ENCODE measurements at places on chromosomes 11 and 22.
A peak's percentile ranks its signal among the peaks of the same experiment; 100 is the strongest.

DNA sequence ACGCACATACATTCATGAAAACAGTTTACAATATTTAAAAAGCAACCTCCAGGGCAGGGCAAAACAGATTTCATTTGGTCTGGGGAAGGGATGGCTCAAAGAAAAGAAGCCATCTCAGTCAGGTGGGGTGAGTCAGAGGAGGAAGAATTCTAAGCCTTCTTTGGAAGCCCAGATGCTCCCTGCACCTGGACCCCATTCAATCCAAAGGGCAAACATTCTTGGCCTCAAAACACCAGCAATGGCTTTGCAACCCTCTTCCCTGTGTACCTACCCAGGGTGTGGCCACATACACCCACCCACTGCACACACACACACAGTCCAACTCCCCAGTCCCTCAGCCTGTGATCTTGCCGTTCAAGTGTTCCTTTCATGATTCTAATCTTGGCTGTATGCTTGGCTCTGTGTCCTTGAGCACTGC is 2.0 kb downstream of the KCNE3 start:
- no peak for DNase-seq

GRCh38 chr11:77438487-77438886 is 35.4 kb downstream of the PAK1 start:
- DNase-seq = no peak

DNA sequence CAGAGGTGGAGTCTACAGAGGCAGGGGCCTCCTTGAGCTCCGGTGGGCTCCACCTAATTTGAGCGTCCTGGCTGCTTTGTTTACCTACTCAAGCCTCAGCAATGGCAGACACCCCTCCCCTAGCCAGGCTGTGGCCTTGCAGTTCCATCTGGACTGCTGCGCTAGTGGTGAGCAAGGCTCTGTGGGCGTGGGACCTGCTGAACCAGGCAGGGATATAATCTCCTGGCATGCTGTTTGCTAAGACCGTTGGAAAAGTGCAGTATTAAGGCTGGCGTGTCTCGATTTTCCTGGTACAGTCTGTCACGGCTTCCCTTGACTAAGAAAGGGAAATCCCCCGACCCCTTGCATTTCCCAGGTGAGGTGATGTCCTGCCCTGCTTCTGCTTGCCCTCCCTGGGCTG is 77.7 kb downstream of the GDPD4 start:
- no peak for DNase-seq

GRCh38 chr22:25564979-25565677 is 653 bp downstream of the GRK3 start:
- DNase-seq = no peak

DNA sequence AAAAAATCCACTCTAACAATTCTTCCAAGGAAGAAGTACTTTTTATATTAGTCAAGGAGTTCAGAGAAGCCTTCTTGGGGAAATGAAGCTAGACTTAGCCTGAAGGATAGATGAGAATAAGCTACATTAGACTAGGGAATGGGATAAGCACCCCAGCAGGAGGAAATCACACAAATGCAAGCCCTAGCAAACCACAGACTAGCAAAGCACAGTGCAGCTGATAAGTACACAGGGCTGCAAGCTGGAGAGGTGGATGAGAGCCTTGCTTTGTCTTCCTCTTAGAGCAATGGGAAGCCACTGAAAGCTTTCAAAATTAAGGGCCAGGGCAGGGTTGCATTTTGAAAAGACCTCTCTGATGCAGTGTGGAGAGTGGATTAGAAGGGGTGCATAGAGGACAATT is 946.2 kb downstream of the LRRC4C start:
- DNase-seq = no peak

GRCh38 chr22:47160141-47160541 is 397.7 kb downstream of the TBC1D22A start:
- no peak for DNase-seq

DNA sequence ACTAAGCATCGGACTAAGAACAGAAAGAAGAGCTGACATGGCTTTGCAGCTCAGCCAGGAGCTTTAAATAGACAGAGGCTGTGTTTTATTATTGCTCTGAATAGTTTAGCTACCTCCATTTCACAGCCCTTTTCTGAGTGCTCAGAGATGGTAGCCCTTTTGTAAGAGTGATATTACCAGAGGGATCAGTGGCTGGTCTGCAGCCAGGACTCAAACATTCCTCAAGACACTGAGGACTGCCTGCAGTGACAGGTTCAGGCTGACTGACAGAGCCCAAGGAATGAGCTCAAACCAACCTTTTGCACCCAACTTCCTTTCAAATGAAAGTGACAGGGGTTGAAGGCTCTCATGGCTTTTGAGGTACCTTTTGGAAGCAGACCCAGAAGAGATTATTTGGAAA is 189.0 kb downstream of the DDX10 start:
- DNase-seq = no peak

DNA sequence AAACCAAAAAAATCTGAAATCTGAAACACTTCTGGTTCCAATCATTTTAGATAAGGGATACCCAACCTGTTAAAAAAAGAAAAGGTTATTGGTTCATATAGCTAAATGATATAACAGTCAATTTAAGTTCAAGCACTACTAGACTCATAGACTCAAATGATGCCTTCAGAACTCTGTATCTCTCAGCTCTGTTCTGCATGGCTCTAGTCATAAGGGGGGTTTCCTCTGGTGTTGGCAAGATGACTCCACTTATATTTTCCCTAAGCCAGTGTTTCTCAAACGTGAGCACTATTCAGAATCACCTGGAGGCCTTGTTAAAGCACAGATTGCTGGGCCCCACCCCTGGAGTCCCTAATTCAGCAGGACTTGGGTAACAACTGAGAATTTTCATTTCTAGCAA is 11.5 kb upstream of the RRAS2 start:
- no peak for DNase-seq

GRCh38 chr22:37492428-37493344 is 6.5 kb upstream of the MFNG start:
- no peak for DNase-seq

DNA sequence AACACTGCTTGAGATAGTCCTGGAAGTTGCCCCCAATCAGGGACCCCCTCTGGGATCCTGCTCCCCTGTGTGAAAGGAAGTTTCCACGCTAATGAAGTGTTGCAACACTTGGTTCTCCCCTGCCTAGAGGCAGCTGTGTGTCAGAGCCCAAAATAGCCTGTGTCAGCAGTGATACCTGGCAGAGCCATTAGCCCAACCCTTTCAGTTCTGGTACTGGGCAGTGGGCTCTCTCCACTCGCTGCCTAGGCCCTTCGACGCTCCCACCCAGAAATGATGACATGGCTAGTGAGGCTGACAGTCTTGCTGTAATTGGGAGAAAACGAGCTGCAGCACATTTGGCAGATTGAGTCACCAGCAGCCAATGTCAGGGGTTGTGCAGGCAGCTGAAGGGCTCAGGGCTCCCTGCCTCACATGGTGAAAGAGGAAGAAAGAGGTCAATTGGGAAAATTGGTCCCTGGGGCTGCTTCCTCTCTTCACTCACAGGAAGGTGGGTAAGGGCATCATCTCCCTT is 1.4 kb upstream of the NXF1 start:
- no peak for DNase-seq

DNA sequence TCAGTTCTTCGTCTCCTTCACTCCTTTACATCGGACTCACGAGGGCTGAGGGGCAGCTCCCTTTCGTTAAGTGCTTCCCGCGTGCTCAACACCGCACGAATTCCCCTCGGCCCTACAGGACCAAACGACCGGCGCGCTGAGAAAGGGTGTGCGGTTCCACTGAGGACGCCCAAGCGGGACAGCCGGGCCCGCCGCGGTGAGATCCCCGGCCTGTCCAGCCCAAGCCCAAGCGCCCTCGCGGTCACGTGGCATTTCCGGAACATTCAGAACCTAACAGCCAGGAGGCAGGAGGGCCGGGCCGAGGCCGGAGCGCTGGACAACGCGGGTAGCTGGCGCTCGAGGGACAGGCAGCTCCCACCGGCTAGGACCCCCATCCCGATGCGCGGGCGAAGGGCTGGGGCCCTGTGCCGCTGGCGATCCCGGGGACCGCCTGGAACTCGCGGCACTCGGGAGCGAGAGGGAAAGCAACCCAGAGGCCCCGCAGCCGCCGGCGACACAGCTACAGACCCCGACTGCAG is 737 bp upstream of the STIP1 start:
- DNase-seq = peak; percentile 72

DNA sequence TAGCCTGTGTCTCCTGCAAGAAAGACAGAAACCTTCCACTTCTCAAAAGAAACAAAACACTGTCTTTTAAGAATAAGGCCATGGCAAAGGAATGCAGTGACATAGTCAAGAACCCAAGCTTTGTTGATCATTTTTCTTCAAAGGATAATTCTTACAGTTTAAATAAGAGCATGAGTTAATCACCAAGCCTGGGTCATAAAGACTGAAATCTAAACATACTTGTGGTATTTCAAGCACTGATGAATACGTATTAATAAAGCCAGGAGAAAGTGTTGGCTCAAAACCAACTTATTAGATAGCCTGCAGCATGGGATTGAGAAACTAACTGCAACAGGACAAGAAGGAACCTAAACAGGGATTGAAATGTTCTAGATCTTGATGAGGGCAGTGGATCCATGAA is 143.3 kb upstream of the MTNR1B start:
- DNase-seq = no peak

DNA sequence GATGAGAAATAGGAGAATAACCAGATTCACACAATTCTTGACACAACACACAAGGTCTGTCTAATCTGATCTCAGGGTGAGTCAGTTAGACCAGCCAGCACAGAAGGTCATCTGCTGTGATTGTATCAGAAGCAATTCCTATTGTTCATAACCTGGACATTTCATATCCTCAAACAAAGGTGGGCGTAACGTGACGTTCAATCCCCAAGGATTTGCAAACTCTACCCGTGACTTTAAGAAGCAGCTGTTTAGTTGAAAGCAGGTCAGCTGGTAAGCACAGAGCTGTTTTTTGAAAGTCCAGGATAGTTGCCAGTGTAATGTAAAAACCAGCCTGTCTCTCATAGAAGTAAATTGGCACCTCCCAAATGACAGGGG is 385.1 kb downstream of the DCDC1 start:
- no peak for DNase-seq

- no peak for DNase-seq
Measured at GRCh38 chr11:108805030-108805429, 140.2 kb downstream of the DDX10 start.

DNA sequence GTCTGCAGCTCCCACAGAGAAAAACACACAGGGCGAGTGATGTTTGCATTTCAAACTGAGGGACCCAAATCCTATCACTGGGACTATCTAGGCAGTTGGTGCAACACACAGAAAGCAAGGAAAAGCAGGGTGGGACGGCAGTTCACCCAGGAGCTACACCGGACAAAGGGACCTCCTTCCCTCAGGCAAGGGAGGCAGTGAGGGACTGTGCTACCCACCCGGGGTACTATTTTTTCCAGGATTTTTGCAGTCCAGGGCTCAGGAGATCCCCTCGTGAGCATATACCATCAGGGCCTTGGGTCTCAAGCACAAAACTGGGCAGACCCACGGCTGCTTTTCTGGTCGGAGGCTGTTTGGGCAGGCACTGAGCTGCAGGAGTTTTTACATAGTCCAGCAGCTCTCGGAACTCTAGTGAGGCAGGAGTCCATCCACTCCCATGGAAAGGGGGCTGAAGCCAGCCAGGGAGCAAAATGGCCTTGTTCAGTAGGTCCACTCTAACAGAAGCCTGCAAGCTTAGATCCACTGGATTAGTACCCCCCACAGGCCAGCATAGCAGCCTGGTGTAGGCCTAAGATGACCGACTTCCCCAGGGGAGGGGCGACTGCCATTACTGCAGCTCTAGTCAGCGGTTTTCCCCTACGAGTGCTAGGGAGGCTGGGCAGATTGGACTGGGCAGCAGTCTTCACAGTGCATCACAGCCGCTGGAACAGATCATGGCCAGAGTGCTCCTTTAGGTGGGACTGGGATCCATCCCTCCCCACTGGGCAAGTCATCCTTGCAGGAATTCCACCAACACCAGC is 28.2 kb downstream of the CARD18 start:
- DNase-seq = no peak

DNA sequence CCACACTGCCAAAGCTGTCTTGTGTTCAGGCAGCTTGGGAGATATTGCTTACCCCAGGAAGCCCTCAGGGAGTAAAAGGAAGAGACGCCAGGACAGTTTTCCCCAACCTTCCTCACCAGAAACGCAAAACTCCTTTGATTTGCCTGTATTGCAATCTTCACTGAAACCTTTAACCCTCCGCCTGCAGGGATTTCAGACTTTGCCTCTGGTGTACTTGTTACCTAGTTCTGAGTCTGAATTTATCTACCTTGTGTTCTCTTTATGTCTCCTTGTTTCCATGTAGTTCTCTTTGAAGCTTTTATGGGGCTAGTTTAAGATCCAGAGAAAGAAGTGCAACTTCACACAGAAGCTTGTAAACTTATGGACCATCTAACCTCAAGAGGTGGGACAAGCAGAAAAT is 154.2 kb downstream of the DSCAML1 start:
- DNase-seq = no peak

GRCh38 chr22:44570476-44571445 is 72.7 kb upstream of the RTL6 start:
- DNase-seq = no peak

GRCh38 chr11:8327761-8328192 is 64.1 kb upstream of the LMO1 start:
- no peak for DNase-seq

DNA sequence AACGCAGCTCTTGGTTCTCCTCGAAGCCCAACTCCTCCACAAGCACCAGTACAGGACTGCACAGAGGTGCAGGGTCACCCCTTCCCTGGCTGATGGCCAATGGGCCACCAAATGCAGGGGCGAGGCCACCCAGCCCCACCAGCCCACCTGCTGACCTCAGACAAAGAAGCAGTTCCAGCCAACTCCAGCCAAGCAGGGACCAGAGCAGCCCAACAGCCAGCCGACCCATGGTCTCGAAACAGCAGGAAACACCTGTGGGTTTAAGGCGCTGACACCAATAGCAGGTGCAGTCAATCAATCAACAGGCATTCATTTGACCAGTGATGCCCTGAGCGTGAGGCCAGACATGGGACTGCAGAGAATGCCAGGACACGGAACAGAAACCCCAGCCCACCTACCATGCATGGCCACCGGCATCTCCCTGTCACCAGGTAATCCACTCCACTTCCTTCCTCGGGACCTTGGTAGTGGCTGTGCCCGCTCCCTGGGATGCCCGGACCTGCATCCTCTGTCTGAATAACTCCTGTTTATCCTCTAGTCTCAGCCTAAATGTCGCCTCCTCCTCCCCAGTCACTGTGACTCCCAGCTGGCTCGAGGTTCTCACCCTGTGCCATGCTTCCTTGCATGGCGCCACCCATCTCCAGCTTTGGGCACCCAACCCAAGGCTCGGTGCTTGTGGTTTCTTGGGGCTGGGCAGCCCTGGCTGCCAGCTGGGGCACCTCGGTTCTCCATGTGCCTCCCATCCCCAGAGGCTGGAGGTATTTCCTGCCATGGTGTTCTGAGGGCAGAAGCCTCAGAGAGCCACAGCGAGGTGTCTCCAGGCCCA is 1475.4 kb downstream of the BRD1 start:
- no peak for DNase-seq

- no peak for DNase-seq
Measured at GRCh38 chr11:7490054-7490453, 4.7 kb downstream of the OLFML1 start.

- DNase-seq = no peak
Measured at GRCh38 chr22:28977060-28977459, 84.6 kb downstream of the C22orf31 start.

GRCh38 chr11:63598556-63598955 is 15.7 kb downstream of the PLAAT3 start:
- no peak for DNase-seq

- no peak for DNase-seq
Measured at GRCh38 chr22:38649841-38650522, 6.2 kb downstream of the FAM227A start.

- no peak for DNase-seq
Measured at GRCh38 chr11:10534316-10534715, 6.7 kb downstream of the RNF141 start.

GRCh38 chr22:32444068-32444467 is 20.2 kb downstream of the BPIFC start:
- DNase-seq = no peak

- DNase-seq = no peak
Measured at GRCh38 chr11:85750646-85751045, 60.3 kb downstream of the SYTL2 start.

Data from left renal pelvis (tissue), 4 donors.